Pulmonary artery endothelial cell (primary cell): ENCODE measurements at places on chromosomes 3 and 15. TPM values are rescaled to one million over a fixed set of nuclear protein-coding genes. Genes with fewer than 3 reads are reported as not detected.

DNA sequence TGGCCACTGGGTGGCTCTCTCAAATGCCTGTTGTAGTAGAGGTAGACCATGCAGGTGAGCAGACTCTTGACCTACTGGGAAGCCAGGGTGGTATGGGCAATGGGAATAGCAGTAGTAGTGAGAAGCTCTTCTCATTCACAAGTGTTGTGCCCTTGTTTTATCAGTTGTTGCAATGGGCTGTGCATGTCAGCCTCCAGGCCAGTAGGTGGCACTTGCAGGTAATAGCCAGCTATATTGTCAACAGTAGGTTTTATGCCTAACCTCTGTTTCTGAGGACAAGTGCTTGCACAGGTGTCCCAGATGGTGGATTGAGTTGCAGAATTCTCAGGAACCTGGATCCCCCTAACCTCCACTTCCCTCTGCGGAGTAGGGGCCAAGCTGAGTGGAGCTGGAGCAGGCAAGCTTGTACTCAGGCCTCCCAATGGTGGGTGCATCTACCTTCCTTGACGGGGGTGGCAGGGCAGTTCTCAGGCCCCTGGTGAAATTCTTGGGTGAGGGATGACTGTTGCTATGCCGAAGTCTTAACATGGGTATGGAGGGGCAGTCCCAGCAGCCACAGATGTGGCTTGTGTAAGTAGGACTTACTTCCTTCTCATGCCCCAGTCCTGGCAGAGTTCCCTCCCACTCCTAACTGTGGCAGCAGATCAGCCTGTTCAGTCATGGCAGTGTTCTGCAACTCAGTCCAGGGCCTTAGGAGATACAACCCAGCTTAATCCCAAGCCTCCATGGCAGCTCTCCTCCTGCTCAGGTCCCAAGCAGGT lies 104.3 kb downstream of the NEO1 start:
- no peak for DNase-seq

DNA sequence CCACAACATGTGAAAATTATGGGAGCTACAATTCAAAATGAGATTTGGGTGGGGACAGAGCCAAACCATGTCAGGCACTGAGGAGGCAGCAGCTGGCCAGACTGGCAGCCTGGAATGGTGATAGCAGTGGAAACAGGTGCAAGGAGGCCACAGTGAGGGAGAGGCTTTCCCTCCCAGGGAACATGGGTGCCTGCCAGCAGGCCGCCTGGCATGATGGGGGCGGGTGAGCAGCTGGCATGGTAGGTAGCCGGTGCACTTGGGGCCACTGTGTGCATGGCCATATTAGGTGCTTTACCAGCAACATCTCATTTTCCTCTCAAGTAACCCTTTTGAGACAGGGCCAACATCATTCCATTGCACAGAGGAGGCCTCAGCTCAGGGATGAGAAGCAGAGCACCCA lies 18.3 kb upstream of the MRPS22 start:
- DNase-seq: no peak

DNA sequence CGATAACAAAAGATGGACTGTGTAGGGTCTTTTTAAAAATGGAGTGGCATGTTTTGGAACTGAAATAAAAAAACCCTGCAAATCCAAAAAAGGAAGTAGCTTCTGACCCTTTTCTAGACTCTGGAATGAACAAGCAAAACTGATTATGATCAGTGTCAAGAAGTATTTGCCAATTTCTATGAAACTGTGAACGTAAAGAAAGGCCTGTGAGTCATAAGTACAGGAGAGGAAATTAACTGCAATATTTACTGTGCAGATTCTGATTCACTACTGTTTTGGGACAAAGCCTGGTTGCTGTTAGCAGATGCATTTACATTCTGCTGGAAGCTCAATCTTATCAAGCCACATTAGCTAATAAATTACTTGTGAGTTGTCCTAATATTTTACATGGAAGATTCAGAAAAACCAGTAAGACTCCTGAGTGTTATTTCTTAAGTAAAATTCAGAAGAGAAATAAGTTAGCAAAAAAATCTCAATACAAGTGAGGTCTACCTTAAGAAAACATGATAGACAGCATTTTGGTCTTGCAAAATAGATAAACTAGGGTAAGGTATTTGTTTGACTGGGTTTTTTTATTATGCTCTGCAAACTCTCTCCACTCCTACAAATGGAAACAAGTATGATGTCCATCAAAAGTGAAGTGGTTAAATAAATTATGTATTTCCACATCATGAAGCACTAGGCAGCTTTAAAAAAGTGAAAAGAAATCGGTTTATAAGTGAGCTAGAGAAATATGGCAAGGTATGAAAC lies 90.2 kb upstream of the LMOD3 start:
- DNase-seq: peak; percentile 84

- DNase-seq: no peak
These were observed 230.0 kb upstream of the GOLIM4 start for GRCh38 chr3:168325684-168326083.

- DNase-seq: no peak
These were observed 15.3 kb upstream of the MINAR1 start for GRCh38 chr15:79416876-79417275.

DNA sequence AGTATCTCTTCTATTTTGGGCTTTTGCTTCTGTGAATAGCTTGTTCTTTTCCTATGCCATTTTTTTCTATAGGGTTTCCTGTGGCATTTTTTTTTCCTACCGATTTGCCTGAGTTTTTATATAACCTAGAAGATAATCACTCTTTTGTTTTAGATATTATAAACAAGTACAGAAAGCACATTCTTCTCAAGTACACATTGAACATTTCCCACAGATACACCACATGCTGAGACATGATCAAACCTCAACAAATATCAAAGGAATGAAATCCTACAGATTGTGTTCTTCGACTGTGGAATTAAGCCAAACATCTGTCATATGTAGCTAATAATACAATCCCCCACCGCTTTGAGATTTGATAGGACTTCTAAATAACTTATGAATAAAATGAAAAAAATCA lies 9.1 kb upstream of the FEM1B start:
- DNase-seq: no peak

Gene DALRD3
- total RNA-seq: 37.4 and 48.5 TPM in 2 replicates

Gene PTH1R
- total RNA-seq: 0.35 and 0.40 TPM in 2 replicates
